ENCODE measurements at places on chromosomes 2 and 18.

DNA sequence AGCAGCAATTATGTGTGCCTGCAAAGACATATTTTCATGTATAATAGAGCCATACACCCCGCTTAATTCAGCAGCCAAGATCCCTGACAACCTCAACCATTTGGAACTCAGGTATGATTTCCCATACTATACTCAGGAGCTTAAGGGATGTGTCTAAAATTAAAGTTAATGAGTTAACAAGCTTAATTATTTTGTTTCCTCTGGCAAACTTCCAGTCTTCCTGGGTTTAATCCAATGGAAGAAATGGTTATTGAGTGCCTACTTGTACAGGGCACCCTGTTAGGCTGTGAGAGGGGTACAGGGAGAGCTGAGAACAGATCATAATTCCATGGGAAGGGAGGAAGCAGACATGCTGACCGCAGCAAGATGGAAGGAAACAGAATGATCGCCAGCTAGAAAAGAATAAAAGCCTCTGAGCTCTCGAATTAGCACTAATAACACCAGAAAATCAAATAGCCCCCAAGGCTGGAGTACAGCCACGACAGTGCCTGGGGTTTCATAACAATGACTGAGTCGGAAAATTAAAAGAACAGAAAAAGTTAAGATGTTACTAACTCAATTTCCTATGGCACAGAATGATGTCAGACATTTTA lies 20.8 kb upstream of the CEP68 start:
- DNase-seq: no peak

DNA sequence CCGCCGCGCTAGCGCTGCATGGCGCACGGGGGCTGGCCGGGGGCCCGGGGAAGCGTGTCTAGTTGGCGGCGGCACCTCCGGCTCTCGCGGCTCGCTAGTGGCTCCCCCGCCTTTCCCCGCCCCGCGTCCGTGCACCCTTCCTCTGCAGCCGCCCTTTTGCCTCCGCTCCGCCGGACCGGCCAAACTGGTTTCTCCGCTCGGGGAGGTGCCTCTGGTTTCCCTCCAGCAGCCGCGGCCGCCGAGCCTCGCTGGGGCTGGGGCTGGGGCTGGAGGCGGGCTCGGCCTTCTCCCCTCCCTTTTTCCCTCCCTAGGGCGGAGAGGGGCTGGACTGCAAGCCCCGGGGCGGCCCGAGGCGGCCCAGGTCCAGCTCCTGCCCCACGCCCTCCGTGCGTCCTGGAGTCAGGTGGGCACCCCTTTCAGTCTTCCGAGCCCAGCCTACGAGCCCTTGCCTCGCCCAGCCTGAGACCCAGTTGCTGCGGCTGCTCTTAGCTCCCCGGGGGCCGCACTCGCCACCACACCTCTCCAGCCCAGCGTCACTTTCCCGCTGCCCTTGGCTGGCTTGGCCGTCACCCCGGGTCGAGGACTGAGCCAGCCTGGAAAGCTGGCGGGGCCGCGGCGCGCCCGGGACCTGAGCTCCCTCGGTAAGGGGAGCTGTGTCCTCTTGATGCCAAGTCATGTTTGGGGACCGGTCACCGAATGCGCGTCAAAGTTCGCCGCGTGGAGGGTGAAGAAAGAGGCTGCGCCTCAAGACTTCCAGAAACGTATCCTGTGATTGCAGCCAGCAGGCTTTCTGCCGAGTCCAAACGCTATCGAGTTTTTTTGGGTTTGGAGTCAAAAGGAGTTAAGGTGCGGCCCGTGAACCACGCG lies at the start of gene ATP8B1:
Gene ATP8B1 (minus strand): TSS at position 213 of the 867 bp plus-strand sequence. CDS start 71,508 bp downstream, outside the sequence.
- DNase-seq: no peak

GRCh38 chr2:160261732-160262131 lies 61.7 kb upstream of the ITGB6 start:
- no peak for DNase-seq

DNA sequence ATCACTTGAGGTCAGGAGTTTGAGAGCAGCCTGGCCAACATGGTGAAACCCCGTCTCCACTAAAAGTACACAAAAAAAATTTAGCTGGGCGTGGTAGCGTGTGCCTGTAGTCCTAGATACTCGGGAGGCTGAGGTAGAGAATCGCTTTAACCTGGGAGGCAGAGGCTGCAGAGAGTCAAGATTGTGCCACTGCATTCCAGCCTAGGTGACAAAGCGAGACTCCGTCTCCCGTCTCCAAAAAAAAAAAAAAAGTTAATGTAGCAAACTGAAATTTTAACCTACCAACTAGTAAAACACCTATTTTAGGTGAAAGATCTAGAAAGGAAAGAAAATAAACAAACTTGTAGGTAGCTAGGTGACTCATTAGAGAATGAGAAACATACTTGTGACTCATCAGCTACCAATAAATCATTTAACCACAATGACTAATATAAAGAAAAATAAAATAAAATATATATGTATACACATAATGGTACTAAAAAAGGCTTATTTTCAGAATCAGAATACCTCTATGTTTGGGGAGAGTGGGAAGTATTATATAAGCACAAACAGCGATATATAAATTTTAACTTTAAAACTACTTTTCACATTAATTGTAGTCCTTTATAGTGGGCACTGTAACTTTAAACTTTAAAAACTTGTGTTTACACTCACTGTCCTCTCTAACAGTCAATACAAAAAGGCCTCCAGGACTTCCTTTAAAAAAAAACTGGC lies 36.6 kb downstream of the DARS1 start:
- no peak for DNase-seq

DNA sequence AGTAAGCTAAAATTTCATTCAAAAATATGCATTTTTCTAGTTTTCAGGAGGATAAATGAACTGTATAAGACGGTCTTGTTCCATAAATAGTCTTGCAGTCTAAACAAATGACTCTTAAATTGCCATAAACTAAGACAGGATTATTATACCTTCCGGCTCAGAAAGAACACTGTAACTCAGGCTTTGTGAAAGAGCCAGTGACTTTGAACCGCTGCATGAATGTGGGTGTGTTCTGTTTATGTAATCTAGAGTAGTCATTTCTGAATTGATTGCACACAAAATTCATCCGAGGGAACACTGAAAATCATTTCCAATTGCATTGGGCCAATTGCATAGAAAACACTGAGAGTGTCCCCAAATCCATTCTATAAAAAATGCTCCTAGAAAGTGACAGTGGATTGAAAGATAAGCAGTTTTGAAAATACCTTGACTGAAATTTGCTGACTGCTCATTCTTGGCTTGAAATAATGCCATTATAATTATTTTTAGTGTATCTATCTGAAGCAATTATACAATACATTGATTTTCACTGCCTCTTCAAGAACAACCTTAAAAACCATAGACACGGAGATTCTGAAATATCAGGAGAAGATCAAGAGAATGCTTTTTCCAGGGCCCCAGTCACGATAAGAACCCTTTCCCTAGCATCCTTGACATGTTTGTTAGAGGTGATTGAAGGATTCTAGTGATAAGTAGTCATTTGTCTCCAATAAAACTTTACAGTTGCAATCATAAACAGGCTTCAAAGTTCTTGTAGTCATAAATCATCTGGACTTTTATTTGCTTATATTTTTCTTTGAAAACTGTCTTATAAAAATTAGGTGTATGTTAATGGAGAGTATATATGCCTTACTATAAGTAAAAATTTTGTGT lies 55.4 kb downstream of the CNTNAP5 start:
- no peak for DNase-seq

GRCh38 chr2:101193033-101193626 lies 41.9 kb upstream of the TBC1D8 start:
- no peak for DNase-seq

DNA sequence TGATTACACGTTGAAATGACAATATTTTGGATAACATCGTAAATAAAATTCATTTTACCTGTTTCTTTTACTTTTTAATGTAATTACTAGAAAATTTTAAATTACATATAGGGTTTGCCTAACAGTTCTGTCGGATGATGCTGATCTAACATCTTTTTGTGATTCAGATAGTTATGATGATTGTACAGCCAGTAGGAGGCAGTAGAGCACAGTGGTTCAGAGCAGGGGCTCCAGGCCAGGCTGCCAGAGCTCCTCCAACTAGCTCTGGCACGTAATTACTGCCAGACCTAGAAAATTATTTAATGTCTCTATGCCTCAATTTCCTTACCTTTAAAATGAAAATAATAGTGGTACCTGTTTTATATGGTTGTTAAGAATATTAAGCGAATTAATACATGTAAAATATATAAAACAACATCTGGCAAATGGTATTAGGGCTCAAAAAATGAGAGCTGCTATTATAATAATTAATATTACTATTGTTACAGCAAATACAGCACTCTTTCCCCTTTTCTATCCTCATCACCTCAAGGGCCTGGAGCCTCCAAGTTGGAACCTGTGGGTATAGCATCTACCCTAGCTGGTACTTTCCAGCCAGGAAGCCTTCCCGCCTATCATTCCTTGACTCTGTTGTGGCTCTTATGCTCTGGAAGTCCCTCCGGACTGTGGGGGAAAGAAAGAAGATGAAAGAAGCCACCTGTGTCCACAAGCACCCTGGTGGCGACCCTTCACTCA lies 47.7 kb upstream of the PLA2R1 start:
- peak; percentile 42 for DNase-seq

DNA sequence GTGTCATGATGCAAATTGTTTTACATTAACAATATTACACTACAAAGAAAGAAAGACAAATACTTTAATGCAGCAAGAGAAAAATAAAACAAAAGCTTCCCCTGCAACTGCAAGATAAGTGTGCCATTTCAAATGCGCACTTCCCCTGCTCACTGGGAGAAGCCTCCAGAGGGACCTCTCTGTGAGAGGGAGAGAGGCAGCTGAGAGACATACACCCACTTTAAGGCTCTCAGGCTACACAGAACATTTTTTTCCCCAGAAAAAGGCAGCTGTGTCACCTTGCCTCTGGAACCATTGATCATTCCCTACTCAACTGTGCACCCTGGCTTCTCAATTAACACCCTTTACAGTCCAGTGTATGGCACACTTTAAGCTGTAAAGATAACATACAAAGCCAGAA lies 75.2 kb downstream of the DPP4 start:
- no peak for DNase-seq

GRCh38 chr2:75074708-75075107 lies 116.3 kb downstream of the POLE4 start:
- no peak for DNase-seq

DNA sequence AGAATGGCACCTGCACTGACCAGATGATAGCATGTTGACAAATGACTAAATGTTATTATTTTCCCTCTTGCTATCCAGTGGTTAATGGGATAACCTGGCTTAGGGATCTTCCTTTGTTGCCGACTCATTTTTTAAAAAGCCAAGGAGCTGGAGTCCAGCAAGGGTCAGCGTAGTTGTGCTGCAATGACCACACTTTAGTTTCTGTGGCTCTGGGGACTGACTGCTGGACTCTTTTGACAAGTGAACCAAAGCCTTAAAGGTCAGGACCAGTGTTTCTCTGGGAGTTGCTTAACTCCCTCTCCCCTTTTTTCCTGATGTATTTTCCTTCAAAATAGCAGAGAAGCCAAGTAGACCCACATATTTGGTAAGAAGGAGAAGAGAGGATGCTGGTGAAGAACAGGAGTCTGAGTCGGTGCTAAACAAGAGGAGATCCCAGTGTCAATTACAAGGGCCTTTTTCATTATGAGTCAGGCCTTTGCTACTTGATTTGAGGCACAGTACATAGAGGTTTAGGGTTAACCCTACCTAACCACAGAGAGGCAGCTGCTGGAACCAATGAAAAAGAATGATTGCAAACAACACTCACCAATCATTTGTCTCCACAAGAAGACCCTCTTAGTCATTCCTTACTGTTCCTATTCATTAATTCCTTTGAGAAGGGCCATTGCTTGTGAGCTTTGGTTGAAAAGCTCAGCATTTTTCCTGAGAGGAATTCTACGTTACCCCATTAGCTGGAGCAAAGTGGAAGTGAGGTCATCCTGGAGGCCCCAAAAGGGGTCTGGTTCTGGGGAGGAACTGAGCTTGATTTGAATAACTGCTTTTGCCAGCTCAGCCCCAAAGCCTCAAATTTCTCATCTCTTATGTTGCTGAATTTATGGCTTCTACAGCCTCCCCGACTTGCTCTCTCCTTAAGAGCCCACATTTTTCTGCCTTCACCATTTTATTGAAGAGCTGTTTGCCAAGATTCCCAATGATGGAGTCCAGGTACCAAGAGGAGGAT lies 137.6 kb upstream of the HNMT start:
- DNase-seq: no peak

GRCh38 chr2:241853651-241854341 lies 4.9 kb downstream of the PDCD1 start:
- DNase-seq: no peak

GRCh38 chr2:169771021-169771420 lies 27.6 kb upstream of the SSB start:
- no peak for DNase-seq
